Stomach (tissue), 19 donors: ENCODE measurements at places on chromosomes 7 and 10. TPM values are rescaled to one million over a fixed set of nuclear protein-coding genes. Genes with fewer than 3 reads are reported as not detected.

CYP2C18 gene
- 5.5 TPM for total RNA-seq

OR13A1 gene
- not detected for total RNA-seq

ACADSB gene
- total RNA-seq: 3.8 TPM

SP8 gene
- total RNA-seq: not detected

DNA sequence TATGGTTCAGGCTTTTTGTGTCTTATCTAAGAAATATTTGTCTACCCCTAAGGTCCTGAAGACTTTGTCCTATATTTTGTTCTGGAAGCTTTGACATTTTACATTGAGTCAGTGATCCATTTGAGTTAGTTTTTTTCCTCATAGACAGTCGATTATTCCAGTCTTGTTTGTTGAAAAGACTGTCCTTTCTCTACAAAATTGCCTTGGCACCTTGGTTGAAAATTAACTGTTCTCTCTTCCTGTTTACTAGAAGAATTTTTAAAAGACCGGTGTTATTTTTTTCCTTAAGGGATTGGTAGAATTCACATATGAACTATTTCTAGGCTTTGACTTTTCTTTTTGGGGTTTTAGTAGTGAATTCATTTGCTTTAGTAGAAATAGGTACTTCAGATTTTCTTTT lies 12.0 kb downstream of the PLEKHA1 start:
- DNase-seq: no peak

GRCh38 chr10:121113385-121113696 lies 262.2 kb downstream of the WDR11 start:
- no peak for DNase-seq

- DNase-seq: no peak
These were observed 23.6 kb downstream of the PDLIM1 start for GRCh38 chr10:95267251-95267650.

DNA sequence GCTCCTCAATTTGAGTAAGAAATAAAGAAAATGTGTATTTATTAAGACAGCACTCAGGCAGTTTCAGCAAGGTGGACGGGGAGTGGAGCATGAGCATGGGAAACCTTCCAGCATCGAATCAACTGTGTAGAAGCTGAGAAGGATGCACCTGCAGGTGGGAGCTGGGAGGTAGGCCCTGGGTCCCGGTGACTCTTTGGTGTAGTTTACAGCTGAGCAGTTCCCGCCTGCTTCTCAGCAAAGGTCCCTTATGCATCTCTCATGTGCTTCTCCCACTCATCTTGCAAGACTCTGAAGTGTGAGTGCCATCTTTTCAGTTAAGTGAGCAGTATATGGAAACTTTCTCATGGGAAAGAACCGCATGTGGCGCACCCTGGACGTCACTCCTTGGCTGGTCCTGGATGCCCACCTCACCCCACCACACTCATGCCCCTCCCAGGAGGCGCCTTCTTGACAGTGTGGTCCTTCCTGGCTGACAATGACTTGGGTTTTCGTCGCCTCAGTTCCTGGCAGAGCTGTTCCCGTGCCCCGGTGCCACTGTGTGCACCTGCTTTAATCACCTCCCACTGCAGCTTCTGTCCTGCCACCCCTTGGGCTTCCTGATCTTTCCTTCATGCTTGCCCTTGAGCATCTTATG lies 19.8 kb upstream of the PURB start:
- DNase-seq: no peak

DNA sequence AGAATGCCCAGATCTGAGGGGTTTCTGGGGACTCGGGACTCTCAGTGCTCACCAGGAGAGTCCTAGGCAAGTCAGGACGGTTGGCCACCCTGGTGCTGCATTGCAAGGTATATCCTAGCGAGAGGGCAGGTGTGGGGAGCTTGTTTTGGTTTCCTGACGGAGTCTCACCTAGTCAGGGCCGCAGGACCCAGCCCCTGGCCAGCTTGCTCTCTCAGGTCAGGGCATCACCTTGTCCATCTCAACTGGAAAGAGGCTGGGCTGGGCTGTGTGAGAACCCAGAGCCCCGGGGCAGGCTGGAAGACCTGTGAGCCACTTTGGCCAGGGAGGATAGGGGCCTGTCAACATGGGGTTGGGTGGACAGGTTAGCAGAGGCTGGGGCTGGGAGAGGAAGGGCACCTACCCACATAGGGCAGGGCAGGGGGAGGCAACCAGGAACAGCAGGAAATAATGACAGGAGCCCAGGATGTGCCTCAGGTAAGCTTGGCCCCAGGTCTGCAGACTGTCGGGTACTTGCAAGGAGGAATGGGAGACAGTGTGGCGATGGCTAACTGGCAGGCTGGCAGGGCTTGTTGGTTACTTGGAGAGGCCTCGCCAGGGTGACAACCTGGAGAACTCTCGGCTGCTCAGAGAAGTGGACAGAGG lies 31.5 kb downstream of the DNAJB12 start:
- DNase-seq: peak; percentile 17

- no peak for DNase-seq
These were observed 1251.5 kb downstream of the DNAJB9 start for GRCh38 chr7:109821156-109821555.

GRCh38 chr10:30151581-30152389 lies 92.4 kb upstream of the JCAD start:
- DNase-seq: no peak

DNA sequence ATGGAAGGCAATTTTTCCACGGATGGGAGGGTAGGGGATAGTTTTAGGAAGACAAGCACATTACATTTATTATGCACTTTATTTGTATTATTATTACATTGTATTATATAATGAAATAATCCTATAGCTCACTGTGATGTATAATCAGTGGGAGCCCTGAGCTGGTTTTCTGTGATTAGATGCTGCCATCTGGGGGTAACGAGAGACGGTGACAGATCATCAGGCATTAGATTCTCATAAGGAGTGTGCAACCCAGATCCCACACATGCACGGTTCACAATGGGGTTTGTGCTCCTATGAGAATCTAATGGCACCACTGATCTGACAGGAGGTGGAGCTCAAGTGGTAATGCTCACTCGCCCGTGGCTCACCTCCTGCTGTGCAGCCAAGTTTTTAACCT lies 103.9 kb upstream of the STK17A start:
- DNase-seq: no peak

DNA sequence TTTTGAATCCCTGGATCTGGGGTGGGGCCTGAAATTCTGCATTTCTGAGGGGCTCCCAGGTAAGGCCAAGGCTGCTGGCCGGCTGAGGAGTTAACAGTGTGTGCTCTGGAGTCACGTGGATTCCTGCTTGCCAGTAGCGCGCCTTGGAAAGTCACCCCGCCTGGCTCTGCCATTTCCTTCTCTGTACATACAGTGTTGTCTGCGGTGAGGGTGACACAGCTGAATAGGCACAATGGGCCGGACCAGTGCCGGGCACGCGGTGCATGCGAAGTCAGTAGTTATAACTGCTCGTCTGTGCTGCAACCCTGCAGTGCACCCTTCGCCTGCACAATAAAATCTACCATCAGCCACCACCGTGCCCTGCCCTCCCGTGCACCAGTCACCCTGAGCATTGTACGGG lies 68.0 kb upstream of the EEPD1 start:
- DNase-seq: no peak

GRCh38 chr10:55374917-55375316 lies 573.9 kb upstream of the PCDH15 start:
- no peak for DNase-seq

- DNase-seq: no peak
These were observed 455.7 kb downstream of the DGKB start for GRCh38 chr7:14446829-14447228.
